ENCODE measurements at places on chromosomes 16 and 17.

DNA sequence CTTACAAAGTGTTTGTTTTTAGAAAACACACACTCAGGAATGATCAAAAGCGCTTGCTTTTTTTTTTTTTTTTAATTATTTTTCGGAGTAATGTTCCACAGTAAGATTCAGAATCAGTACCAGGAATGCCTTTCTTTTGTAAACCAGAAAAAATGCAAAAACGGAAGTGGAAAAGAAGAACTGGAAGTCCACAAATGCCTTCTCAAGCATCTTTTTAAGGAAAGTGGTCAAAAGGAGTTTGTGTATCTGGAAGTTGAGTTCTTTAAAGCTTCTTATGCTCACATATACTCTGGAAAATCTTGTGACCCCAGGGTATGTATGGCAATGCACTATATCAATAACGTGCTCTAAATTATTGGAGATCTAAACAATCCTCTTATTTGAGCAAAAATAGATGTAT lies 126.0 kb downstream of the ABCA8 start:
- DNase-seq, result no peak

- DNase-seq, result no peak
Observed at GRCh38 chr17:73617501-73617900, 26.7 kb downstream of the SDK2 start.

- DNase-seq, result no peak
Observed at GRCh38 chr16:10624527-10624926, 44.1 kb upstream of the EMP2 start.

GRCh38 chr17:75315541-75316243 lies 26.5 kb upstream of the SLC25A19 start:
- DNase-seq, result no peak

- peak; percentile 84 for DNase-seq
Observed at GRCh38 chr17:79981090-79981489, 54.6 kb downstream of the TBC1D16 start.

DNA sequence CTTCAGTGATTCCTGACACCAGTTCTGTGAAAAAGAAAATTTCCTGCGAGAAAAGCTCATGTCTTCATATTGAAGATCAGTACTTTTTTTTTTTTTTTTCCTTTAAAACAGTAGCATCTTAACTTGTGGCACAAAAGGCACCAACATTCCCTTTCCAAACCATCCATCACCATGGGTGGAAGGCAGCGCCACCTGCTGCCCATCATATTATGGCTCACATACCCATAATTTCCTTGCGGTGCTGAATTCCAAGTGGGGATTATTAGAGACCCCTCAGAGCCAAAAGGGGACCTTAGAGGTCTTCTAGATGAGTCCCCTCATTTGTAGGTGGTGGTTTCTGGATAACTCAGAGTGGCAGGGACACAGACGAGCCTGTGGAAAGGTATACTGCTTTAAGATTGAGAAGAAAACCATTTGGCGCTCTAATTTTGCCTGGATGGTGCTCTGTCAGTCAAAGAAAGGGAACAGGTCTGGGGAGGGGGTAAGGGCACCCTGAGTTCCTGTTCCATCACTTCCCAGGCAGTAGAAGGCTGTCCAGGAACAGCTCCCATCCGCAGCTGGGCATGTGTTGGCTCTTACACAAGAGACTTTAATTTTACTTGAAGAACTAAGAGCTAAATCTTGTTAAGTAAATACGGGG lies 7.9 kb upstream of the SOST start:
- peak; percentile 37 for DNase-seq

GRCh38 chr16:88622125-88622524 lies 16.2 kb upstream of the IL17C start:
- no peak for DNase-seq

- peak; percentile 55 for DNase-seq
Observed at GRCh38 chr17:80036715-80037477, 454 bp downstream of the CCDC40 start.

- peak; percentile 33 for DNase-seq
Observed at GRCh38 chr17:80477647-80478478, 1.5 kb upstream of the NPTX1 start.

GRCh38 chr16:89150981-89151380 lies 20.6 kb upstream of the CDH15 start:
- DNase-seq, result peak; percentile 52

DNA sequence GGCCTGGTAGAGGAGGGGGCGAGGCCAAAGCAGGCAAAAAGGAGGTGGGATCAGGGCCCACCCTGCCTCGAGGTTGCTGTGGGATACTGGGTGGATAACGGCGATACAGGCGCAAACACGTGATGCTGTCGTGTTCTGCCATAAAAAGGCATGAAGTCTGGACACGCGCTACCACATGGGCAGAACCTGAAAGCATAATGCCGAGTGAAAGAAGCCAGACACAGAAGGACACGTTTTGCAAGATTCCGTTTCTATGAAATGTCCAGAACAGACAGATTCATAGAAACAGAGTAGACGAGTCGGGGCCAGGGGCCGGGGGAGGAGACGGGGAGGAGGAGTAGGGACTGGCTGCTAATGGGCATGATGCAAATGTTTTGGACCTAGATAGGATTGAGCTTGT lies 43.5 kb downstream of the ZDHHC7 start:
- peak; percentile 100 for DNase-seq

GRCh38 chr17:43545383-43545632 lies 832 bp downstream of the ETV4 start:
- no peak for DNase-seq

Data from umbilical cord (tissue), 2 donors.